AG04449 (cell line): ENCODE measurements at places on chromosomes 7 and 10.

DNA sequence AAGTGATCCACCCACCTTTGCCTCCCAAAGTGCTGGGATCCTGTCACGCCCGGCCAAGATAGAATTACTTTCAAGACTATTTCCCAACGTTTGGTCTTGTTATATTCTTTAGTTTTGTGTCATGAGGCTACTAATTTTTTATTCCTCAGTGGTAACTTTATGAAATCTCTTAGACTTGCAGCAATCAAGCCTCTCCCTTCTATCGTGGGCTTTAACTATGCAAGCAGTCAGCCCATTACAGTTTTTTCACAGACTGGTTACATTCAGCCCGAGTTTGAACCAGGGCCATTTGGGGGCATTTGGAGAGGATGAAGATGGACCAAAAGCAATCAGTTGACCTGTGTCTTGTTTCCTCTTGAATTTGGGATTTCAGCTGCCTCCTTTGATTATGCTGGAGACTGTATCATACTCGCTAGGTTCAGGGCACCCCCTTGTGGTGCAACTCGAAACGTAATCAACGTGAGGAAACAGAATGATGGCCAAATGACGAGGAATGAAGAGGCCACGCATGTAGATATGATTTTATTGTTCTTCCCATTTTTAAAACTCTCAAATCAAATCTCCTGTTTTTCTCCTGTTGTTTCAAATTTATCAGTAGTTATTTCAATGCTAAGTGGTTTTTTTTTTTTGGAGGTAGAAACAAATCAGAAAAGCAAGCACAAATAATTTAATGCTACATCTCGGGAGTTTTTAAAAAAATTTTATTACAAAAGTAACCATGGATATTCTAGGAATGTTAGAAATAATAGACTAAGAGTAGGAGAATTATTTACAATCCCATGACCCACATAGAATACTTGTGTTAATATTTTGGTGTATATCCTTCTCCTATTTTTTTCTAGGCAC is 151.6 kb downstream of the KIAA1217 start:
- DNase-seq, result no peak

DNA sequence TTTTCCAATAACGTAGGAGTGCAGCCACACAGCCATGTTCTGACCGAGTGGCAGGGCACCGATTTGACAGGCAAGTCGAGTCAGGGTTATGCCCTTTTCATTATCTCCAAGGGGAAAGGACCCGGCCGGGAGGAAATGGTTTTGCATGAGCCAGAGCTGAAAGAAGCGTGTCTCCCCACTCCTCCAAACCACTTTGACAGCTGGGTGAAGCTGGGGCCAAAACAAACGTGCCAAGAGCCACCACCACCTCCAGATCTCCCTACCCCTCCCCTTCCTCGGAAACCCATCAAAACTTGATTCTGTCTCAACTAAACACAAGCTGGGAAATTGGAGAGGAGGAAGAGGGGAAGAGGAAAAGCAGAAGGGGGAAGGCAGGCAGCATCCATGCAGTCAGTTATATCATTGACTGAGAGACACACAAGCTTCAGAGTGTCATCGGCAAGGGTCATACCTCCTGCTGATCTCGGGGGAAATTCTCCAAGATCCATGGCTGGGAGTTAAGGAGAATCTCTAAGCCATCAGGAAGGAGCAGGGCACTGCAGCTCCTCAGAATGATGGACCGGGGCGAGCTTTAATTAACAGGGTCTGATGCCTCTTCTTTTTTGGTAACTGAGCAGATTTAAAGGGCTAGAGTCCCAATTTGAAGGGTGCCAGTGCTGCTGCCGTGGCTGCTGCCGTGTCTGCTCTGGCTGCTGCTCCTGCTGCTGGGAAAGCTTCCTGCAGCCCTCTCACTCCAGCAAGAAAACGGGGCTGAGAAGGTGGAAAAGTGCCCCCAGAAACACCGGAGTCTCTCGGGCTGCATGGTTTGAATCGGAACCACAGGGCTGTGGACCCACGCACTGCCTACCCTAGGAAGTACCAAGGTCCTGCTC is 34.7 kb upstream of the CALN1 start:
- no peak for DNase-seq

- no peak for DNase-seq
Measured at GRCh38 chr10:44244745-44245600, 139.9 kb downstream of the CXCL12 start.

- DNase-seq, result no peak
Measured at GRCh38 chr10:48564466-48565160, 40.3 kb downstream of the ARHGAP22 start.

GRCh38 chr7:66629222-66630062 is 761 bp downstream of the KCTD7 start:
- DNase-seq, result no peak
